Activated naive CD4-positive, alpha-beta T cell treated with anti-CD3 and anti-CD28 coated beads, Interleukin-2, amount 10 ng/mL, durations not matched to agents 7 days and 5 days (primary cell): ENCODE measurements at places on chromosomes 2 and 18.

DNA sequence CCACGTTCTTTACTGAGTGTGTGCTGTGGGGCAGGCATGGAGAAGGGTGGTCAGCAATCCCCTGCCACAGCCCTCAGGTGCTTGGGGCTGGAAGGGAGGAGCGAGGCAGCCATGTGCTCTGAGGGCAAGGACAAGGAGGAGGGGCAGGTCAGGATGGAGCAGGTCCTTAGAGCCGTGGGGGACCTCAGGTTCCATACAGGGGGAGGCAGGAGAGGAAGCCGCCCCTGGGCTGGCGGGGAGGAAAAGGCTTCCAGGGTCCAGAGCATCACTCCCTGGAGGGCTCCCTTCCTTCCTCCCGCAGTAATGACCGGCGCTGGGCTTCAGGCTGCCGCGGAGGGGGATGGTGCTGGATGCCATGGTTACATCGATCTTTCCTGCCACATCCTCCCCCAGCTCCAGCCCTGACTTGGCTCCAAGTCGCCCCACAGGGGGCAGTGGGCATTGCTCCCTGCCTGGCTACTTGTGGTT, 6.6 kb downstream of the GAREM2 start:
- DNase-seq = no peak

- no peak for DNase-seq
Observed at GRCh38 chr2:30361751-30362394, 85.2 kb upstream of the LCLAT1 start.

DNA sequence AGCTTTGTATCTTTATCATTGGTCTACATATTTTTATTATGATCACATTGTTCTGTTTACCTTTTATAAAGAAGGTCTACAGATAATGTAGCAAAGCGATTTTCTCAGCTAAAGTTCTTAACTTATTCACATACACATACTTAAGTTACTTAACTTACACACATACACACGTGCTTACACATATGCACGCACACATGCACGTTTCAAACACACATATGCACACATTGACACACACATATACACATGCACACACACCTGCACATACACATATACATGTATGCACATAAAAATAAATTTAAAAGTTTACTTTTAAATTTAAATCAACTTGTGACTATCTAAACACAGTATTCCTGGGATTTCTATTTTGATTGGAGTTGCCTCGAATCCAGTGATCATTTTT, 1204.5 kb upstream of the SLC39A10 start:
- no peak for DNase-seq

- peak; percentile 30 for DNase-seq
Observed at GRCh38 chr2:161946489-161947107, 127.4 kb downstream of the DPP4 start.

- no peak for DNase-seq
Observed at GRCh38 chr2:227848586-227848985, 22.8 kb upstream of the DAW1 start.

- no peak for DNase-seq
Observed at GRCh38 chr2:173239644-173240043, 115.0 kb upstream of the CDCA7 start.
